ENCODE measurements at places on chromosomes 4 and X. TPM values are rescaled to one million over a fixed set of nuclear protein-coding genes. Genes with fewer than 3 reads are reported as not detected.

Gene PPP1R2C
- not detected for total RNA-seq

Gene MSANTD1
- total RNA-seq, result 0.64 TPM

Gene CHRDL1
- 0.05 TPM for total RNA-seq

Gene BST1
- total RNA-seq, result 4.5 TPM

Gene STARD8
- total RNA-seq, result 7.0 TPM

Gene SPACA5
- total RNA-seq, result not detected

Gene MRPL1
- 15.0 TPM for total RNA-seq

Gene ASMT
- total RNA-seq, result 0.13 TPM

- no peak for DNase-seq
- no peaks in the 10 kb centered on the region for H3K4me1 ChIP-seq
- H3K4me3 ChIP-seq, result no peak overlapping the region
- no peaks in the 10 kb centered on the region for H3K27me3 ChIP-seq
- H3K36me3 ChIP-seq, result no peaks in the 10 kb centered on the region
Measured at GRCh38 chrX:45843518-45843917, 642.8 kb upstream of the DIPK2B start.

- DNase-seq, result no peak
- H3K4me1 ChIP-seq, result no peaks in the 10 kb centered on the region
- H3K4me3 ChIP-seq, result no peak overlapping the region
- no peak overlapping the region for H3K27ac ChIP-seq
- no peaks in the 10 kb centered on the region for H3K27me3 ChIP-seq
- no peaks in the 10 kb centered on the region for H3K36me3 ChIP-seq
Measured at GRCh38 chr4:160537681-160538080, 1434.8 kb downstream of the RAPGEF2 start.

DNA sequence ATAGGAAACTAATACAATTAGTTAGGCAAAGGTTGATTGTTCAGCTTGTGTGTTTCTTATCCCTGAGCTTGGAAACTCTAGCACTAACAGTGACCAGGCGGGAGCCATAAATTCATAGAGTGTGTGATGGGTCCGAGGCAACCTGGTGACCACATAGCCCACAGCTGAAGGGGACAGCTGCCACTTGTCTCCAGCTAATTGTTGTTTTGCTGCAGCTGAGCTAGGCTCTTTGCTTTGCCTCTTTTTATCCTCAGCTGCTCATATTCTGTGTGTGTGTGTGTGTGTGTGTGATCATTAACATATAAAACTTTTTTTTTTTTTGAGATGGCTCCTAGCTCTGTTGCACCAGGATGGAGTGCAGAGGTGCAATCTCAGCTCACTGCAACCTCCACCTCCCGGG is 53.2 kb downstream of the DOCK11 start:
- H3K36me3 ChIP-seq, result no peaks in the 10 kb centered on the region
- H3K4me3 ChIP-seq, result no peak overlapping the region
- no peaks in the 10 kb centered on the region for H3K27me3 ChIP-seq
- DNase-seq, result no peak
- no peak overlapping the region for H3K27ac ChIP-seq
- H3K4me1 ChIP-seq, result no peaks in the 10 kb centered on the region

GRCh38 chrX:13647709-13648212 is 5.2 kb upstream of the TCEANC start:
- H3K27me3 ChIP-seq, result no peaks in the 10 kb centered on the region
- peaks cover 5% of the 10 kb centered on the region for H3K4me1 ChIP-seq
- H3K36me3 ChIP-seq, result no peaks in the 10 kb centered on the region
- H3K27ac ChIP-seq, result no peak overlapping the region
- no peak overlapping the region for H3K4me3 ChIP-seq
- DNase-seq, result peak; percentile 47

GRCh38 chr4:103634236-103634635 is 85.5 kb downstream of the TACR3 start:
- H3K4me3 ChIP-seq, result no peak overlapping the region
- no peaks in the 10 kb centered on the region for H3K36me3 ChIP-seq
- no peak for DNase-seq
- no peaks in the 10 kb centered on the region for H3K27me3 ChIP-seq

DNA sequence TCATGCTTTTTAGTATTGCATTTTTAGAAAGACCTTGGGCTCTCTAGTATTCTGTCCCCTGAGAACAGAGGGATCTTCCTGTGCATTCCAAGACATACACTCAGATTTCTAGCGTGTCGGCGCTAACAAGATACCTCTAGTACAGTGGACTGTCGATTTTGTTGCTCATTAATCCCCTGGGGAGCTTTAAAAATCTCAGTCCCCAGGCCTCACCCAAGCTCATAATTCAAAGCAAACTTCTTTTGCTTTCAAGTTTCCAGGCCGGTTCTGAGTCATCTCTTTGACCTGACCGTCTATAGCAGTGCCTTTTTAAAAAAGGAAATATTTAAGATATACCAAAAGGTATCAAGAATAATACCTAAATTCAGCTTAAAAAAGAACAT is 137.0 kb downstream of the AMMECR1 start:
- no peak overlapping the region for H3K4me3 ChIP-seq
- no peaks in the 10 kb centered on the region for H3K27me3 ChIP-seq
- no peaks in the 10 kb centered on the region for H3K36me3 ChIP-seq
- no peaks in the 10 kb centered on the region for H3K4me1 ChIP-seq
- H3K27ac ChIP-seq, result no peak overlapping the region
- DNase-seq, result no peak

DNA sequence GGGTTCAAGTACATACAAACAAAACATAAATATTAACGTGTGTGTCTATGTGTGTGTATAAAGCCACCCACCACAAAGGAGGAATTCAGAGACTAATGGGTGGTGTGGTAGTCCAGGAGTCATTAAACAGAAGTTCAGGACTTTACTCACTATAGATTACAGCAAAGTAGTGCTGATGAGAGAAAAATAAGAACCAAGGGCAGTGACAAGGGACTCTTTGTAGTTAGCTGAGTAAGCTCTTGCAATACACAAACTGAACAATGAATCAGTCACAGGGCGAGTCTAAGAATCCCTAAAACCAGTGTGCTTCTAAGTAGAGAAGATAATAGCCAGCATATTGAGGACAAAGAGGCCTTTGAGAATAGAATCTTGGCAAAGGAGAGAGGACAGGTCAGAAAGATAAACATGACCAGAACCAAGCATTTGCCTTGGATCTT is 232.4 kb downstream of the PPP3CA start:
- H3K27ac ChIP-seq, result no peak overlapping the region
- H3K27me3 ChIP-seq, result no peaks in the 10 kb centered on the region
- DNase-seq, result no peak
- H3K4me3 ChIP-seq, result no peak overlapping the region

DNA sequence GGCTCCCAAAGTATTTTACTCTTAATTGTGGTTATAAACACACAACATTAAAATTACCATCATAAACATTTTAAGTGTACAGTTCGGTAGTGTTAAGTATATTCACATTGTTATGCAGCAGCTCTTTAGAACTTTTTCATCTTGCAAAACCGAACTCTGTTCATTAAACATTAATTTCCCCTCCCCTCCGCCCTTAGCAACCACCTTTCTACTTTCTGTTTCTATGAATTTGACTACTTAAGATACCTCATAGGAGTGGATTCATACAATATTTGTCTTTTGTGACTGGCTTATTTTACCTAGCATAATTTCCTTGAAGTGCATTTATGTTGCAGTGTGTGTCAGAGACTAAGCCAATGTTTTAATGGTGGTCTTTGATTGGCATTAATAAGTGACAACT is 32.6 kb downstream of the IL13RA1 start:
- no peak overlapping the region for H3K4me3 ChIP-seq
- DNase-seq, result no peak
- no peak overlapping the region for H3K27ac ChIP-seq
- H3K36me3 ChIP-seq, result peaks cover 6% of the 10 kb centered on the region

GRCh38 chrX:96994093-96994492 is 110.4 kb downstream of the RPA4 start:
- no peak overlapping the region for H3K4me3 ChIP-seq
- H3K27me3 ChIP-seq, result peaks cover 5% of the 10 kb centered on the region
- H3K36me3 ChIP-seq, result no peaks in the 10 kb centered on the region
- H3K4me1 ChIP-seq, result no peaks in the 10 kb centered on the region

DNA sequence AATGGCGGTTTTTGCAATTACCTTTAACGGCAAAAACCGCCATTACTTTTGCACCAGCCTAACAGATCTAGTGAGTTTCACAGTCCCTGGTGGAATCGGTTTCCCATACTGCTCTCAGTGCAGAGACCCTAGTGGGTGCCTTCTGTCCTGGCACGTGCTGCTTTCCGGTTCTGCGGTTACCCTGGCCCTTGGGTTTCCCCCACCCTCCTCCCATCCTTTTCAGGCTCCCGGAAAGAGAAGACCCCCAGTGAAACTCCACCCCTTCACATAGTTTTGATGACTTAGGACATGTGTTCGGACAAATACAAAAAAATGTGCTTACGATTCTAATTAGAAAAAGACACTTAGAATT is 36.9 kb downstream of the NLGN3 start:
- H3K27ac ChIP-seq, result peak overlapping the region; percentile 75
- peak overlapping the region; percentile 45 for H3K4me3 ChIP-seq
- no peak for DNase-seq
- no peaks in the 10 kb centered on the region for H3K36me3 ChIP-seq
- no peaks in the 10 kb centered on the region for H3K27me3 ChIP-seq
- H3K4me1 ChIP-seq, result no peaks in the 10 kb centered on the region

GRCh38 chr4:88646528-88647280 is 50.9 kb downstream of the NAP1L5 start:
- no peak for DNase-seq
- H3K27ac ChIP-seq, result no peak overlapping the region
- H3K27me3 ChIP-seq, result no peaks in the 10 kb centered on the region
- no peaks in the 10 kb centered on the region for H3K4me1 ChIP-seq
- H3K36me3 ChIP-seq, result no peaks in the 10 kb centered on the region
- H3K4me3 ChIP-seq, result no peak overlapping the region

Measured in right lobe of liver (tissue), 6 donors.